HCT116 (cell line): ENCODE measurements at places on chromosomes 7 and 10. TPM values are rescaled to one million over a fixed set of nuclear protein-coding genes. Genes with fewer than 3 reads are reported as not detected.

DNA sequence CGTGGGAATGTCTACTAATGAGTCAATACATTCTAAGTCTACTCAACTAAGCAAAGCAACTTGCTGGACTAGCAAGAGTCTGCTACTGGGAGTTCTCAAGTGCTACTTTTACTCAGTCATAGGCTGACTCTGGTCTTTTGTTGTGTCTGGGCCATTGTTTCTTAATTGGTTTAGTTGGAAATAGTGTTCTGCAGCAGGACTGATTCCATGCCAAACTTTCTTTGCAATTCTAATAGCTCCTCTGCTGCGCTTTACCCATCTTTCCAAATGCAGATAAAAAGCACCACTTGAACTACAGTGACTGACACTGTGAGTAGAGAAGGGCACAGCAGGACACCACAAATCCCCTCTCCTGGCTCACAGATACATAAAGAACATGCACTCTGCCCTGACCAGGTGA is 125.7 kb downstream of the CD36 start:
- no peak for DNase-seq

DNA sequence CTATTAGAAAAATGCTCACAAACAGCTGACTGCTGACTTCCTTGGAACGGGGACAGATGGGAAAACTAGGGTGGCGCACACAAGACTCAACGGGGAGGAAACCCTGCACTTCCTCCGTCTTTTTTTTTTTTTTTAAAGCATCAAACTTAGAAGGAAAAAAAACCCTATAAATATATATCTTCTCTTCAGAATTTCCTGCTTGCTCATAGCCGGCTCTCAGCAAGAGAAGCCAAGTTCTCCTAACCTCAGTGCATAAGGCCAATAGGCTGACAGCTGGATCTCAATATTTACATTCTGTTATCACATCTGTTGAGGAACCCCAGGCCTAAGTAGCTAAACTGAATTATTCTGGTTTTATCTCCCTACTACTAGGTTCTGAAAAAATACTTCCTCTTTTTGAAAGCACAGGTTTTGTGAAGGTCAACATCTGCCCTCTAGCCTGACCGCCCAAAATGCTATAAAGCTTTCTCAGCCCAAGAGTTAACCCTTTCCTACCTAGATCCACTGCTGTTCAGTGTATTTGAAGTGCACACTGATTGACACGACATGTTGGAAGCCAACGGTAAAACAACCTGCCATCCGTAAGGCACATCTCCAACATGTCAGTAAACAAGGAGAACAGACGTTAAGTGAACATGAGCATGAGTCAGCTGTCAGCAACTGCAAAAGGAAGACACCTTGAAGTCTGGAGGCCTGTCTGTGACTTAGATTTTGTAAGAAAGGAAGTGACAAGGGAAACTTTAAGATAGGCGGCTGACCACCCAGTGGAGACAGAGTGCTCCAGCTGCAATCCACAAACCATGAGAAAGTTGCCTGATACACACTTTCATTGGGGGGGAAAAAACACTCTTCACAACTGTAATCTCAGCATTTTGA is 83.8 kb downstream of the EBLN1 start:
- DNase-seq, result no peak

- no peak for DNase-seq
Observed at GRCh38 chr10:88314362-88314761, 268.8 kb downstream of the RNLS start.

DNA sequence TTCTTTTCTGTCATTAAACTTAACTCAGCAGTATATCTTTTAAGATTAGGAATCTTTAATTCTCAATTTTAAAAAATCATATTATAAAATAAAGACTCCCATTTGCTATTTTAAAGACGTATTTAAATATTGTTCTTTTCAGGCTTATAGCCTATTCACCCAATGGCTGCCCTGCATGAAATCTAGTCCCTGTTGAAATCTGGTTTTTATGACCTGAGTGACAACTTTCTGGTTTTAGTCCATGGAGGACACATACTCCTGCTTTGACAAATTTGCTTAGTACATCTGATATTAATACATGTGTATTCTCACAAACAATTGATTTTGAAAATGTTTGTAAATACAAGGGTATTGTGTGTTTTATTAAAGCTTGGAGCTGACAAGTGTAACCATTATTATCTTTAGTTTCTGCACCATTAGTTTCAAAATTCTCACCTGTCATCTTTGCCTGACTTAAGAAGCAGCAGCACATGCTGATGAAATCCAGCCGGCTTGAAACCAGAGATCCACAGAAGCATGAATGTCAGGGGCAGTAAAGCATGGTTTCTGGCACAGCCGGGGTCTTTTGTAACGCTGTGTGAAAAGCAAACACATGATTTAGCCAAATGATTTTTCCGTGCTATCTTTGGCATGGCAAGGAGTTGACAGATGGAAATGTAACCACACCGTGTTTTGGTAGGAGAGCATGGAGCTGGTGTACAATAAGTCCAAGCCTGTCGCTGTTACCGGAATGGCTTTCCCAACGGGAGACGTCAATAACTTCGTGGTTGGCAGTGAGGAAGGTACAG is 262.8 kb downstream of the DYNC1I1 start:
- no peak for DNase-seq

DNA sequence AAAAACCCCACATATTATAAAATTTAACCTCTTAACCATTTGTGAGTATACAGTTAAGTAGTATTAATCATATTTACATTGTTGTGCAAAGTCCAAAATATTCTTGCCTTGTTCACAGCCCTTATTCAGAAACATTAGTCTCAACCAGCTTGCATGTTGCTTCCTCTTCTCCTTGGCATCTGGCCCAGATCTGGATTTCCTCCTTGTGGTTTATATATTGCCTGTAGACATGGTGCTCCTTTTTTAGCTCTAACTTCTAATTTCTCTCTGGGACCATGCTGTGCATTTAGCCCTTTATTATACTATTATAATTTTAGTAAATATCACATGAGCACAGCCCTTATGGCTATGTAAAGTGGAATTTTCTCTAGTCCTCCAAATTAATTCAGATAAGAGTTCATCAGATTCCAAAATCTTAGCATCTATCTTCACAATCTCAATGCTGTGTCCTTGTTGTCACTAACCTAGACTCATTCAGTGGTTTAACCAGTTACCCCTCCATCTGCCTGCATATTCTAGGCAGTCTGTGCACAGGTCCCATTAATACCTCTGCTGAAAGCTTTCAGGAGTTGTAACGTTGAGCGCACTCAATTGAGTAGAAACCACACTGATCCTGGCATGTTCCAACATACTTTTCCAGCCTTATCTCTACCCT is 7.9 kb downstream of the CPED1 start:
- no peak for DNase-seq

DNA sequence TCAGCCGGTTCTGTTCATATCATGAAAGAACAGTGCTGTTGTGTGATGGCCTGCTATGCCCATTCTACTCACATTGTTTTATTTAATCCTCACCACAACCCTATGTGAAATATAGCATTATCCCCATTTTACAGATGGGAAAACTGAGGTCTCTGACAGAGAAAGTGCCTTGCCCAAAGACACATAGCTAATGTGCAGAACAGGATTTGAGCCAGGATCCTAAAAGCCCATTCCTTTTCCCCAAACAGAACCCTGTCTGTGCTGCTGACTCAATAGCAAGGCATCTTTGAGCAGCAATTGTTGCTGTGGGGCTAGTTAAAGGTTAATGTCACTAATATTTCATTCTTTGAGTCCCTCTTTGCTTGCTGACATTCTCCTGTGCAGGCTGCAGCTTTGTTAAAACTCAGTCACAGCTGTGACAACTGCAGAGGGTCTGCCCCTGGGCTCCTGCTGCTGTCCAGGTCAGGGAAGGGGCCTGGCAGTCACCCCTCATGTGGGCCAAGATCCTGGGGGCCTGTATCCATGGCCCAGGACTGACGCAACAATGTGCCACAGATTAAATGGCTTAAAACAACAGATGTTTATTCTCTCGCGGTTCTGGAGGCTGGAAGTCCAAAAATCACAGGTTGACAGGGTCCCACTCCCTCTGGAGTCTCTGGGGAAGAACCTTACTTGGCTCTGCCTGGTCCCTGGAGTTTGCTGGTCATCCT is 40.4 kb downstream of the AFAP1L2 start:
- DNase-seq, result no peak

DNA sequence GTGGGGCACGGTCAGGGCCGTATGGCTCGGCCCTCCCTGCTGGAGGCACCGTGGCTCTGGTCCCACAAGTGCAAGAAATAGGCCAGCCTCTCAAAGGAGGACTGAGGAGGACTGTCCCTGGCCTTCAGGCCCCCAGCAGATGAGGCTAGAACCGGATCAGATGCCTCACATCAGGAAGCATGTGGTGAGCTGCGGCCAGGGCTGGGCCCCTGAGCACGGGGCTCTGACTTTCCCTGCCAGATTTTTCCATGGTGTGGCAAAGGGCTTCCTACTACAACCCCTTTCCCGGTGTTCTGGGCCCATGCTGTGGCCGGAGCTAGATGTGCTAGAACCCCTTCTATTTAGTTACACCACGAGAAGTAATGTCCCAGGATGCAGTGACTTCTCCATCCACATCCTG is 100.4 kb downstream of the TCERG1L start:
- no peak for DNase-seq

GRCh38 chr10:120402147-120402766 is 54.8 kb upstream of the PLPP4 start:
- DNase-seq, result no peak

EN2 gene
- 0.32 TPM for total RNA-seq

LIPF gene
- total RNA-seq, result not detected
